Stimulated activated CD4-positive, alpha-beta T cell treated with anti-CD3 and anti-CD28 coated beads, Interleukin-15, amount 100 ng/mL, for 1 hour (primary cell): ENCODE measurements at places on chromosomes 13 and 19.

DNA sequence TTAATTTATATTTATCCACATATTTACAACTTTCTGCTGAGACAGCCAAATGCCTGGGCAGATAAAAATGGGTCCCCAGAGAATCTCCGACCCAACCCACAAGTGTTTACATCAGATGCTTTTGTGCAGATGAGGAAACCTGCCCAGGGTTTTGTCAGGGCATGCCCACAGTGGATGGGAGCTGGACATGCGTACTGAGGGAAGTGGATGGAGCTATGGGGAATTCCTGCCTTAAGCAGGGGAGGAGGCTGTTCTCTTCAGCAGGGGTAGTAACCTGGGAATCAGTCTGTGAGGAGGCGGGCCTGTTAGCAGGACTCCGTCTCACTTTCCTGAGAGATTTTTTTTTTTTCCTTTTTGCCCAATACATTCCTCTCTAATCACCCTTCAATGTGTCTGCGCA lies 122.9 kb downstream of the RFC3 start:
- no peak for DNase-seq

DNA sequence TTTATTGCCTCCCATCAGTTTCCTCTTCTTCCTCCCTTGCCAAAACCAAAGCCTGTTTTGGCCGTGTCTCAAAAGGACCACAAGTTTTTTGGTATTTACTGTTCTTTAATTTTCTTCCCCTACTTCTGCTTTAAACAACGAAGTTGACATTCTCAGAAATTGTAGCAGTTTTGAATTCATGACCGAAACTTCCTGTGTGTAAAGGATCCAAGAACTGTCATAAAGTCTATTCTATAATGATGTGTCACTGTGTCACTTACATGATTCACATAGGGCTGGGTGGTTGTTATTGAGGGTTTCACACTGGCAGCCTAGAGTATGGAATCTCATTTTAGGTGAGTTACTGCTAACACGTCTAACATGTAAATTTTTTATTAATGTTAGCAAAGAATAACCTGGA lies 741.0 kb upstream of the KLHL1 start:
- DNase-seq: no peak

DNA sequence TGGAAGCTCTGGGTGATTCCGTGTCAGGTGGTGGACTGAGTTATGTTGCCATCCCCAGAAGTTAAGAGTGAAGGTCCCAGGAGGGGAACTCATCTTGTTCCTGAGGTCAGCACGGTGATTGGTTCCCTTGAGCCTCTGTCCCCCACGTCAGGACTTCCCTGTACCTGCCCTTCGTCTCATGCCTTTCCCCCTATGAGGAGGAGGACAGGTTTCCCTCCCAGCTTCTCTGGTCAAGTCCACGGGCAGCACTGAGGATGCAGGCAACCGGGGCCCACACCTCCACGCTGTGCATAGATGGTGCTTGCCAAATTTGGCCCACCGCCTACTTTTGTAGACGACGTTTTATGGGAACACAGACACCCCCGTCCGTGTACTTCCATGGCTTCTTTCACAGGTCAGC lies 42.7 kb downstream of the TEX29 start:
- no peak for DNase-seq

- no peak for DNase-seq
Observed at GRCh38 chr13:42717176-42717575, 64.2 kb upstream of the FAM216B start.

- DNase-seq: no peak
Observed at GRCh38 chr19:58562122-58563033, 4.0 kb upstream of the UBE2M start.

DNA sequence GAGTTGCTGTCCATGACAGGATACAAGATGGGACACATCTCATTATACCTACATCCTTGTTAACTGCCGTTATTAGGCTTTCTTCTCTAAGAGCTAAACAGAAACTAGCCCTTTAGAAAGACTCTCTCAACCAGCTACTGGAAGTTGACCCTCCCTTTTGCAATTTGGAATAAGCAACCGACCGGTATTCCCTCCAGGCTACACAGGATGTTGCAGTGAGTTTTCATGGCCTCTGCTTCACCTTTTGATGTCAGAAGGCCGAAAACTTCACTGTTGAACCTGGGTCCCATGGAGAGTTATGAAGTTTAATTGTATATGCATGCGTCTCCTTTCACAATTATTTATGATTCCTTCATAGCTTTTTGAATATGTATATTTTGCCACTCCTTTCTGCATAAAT lies 1042.5 kb upstream of the SPRY2 start:
- no peak for DNase-seq

DNA sequence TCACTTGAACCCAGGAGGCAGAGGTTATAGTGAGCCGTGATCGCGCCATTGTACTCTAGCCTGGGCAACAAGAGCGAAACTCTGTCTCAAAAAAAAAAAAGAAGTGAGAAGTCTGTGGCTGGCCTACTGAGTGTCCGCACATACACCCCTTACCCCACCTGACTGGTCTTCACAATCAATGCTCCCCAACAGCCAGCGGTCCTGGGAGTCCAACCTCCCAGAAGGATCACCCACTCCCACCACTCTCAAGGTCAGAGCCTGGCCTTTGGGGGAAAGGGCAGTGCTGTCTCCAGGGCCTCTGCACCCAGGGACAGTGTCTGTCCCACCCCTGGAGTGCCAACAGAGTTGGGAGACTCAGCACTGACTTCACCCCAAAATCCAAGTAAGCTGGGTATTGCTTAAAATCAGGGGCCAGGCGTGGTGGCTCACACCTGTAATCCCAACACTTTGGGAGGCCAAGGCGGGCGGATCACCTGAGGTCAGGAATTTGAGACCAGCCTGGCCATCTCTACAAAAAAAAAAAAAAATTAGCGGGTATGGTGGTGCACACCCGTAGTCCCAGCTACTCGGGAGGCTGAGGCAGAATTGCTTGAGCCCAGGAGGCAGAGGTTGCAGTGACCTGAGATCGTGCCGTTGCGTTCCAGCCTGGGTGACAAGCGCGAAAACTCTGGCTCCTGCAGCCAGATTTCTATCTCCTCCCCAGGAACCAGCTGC lies 2.3 kb upstream of the CD320 start:
- no peak for DNase-seq

DNA sequence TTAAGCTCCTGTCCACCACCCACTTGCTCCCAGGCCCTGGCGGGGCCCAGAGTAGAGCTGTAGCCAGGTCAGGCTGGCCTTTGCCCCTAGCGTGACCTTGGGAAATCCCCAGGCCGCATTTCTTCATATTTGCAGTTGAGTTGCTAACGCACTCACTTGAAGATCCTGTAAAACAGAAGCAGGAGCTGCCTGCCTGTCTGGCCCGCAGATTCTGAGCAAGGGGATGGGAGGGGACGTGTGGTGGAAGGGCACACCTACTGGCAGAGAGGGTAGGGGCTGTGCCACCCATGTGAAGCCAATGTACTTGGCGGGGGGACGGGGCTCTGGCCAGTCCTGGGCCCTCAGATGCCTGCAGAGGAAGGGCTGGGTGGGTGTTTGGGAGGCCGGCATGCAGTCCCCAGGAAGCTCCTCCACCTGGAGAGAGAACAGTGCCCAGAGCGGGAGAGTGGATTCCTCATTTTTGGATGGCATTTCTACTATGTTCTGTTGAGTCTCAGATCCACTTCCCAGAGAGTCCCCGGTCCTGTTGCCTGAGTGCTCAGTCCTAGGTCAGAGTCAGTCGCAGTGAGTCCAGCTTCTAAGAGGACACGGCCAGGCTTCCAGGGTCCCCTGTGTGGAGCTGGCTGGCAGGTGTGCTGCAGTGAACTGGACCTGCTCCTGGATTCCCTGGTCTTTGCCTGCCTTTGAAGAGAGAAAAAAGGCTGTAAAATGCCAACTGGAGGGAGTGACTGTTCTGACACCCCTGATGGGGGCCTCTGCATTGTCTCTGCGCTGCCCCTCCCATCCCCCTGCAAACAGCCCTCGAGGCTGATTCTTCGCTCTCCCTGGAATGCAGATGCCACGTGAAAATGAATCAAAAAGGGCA lies 62.9 kb downstream of the GGACT start:
- no peak for DNase-seq

DNA sequence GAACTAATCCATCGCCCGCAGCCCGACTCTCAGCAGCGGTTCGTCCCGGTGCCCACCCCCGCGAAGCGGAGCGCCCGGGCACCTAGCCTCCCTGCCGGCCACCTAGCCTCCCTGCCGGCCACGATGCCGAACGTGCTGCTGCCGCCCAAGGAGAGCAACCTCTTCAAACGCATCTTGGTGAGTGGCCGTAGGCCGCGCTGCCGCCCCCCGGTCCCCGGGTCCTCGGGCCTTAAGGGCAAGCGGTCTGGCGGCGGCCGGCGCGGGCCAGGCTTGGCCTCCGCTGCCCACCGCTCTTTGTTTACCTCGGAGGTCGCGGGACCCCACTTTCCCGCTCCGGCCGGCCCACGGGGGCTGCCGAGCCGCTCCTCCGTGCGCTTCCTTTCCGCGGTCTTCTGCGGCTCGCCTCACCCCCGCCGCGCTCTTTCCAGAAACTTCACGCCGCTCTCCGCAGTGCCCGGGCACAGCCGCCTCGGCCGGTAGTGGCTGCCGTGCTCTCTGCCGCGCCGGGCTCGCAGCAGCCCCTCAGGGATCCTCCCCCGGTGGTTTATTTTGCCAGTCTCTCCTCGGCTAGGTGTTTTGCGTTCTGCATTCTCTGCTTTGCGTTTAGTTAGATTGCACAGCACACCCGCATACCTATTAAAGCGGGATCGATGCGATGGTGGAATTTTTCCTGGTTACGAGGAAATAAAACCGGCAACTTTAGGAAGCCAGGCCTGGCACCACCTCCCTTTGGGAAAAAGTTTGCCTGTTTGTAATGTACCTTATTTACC lies 524 bp downstream of the NAA16 start:
- peak; percentile 11 for DNase-seq

DNA sequence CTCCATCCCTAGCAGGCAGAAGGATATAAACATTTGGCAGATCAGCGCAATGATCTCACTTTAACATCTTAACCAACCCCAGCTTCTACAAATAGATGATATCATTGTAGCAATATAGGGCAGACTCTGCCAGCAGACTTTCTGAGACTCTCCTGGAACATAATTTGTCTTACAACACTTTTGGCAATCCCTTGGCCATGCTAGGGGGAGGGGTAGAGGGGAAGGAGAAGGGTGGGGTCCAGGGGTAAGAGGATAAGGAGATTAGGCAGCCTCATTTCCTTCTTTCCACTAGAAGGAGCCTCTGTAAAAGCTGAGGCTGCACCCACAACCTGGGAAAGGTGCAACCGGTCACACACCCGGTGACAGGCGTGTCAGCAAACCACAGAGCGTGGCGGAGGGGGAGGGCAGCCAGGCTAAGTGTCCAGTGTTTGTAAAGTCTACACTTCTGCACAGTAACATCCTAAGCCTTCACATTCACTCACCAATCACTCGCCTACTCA lies 8.7 kb upstream of the UBAC2 start:
- no peak for DNase-seq

GRCh38 chr19:54708781-54709180 lies 15.5 kb upstream of the KIR3DL3 start:
- no peak for DNase-seq

- no peak for DNase-seq
Observed at GRCh38 chr19:19271828-19272599, 1.1 kb downstream of the TM6SF2 start.

- DNase-seq: no peak
Observed at GRCh38 chr13:114140131-114140905, 7.9 kb upstream of the RASA3 start.
